ENCODE measurements at places on chromosomes 6 and 20.
A peak's percentile ranks its signal among the peaks of the same experiment; 100 is the strongest.

DNA sequence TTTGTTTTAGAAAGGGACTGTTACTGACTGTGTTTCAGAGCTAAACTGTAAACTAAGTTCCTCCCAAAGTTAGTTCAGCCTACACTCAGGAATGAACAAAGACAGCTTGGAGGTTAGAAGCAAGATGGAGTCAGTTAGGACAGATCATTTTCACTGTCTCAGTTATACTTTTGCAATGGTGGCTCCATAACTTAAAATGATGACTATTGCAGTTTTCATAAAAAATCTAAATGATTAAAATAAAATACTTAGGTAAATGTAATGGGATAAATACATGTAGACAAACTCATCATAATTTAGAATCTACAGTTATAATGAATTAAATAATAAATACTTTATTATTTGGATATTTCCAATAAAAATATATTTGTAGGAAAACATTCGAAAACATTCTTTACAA, 590.6 kb downstream of the EPHA7 start:
- no peaks in the 10 kb centered on the region for H3K27me3 ChIP-seq
- no peak for DNase-seq
- H3K4me1 ChIP-seq, result no peaks in the 10 kb centered on the region
- H3K27ac ChIP-seq, result no peak overlapping the region
- H3K4me3 ChIP-seq, result no peak overlapping the region

GRCh38 chr20:44886266-44886651, 754 bp downstream of the YWHAB start:
- no peak for DNase-seq
- no peaks in the 10 kb centered on the region for H3K27me3 ChIP-seq
- peak overlapping the region; percentile 97 for H3K4me3 ChIP-seq
- peaks cover 32% of the 10 kb centered on the region for H3K4me1 ChIP-seq

- H3K27me3 ChIP-seq, result no peaks in the 10 kb centered on the region
- peak overlapping the region; percentile 36 for H3K27ac ChIP-seq
- no peak for DNase-seq
- H3K4me1 ChIP-seq, result peaks cover 3% of the 10 kb centered on the region
- no peaks in the 10 kb centered on the region for H3K36me3 ChIP-seq
Measured at GRCh38 chr20:49669601-49670189, 44.0 kb downstream of the B4GALT5 start.

DNA sequence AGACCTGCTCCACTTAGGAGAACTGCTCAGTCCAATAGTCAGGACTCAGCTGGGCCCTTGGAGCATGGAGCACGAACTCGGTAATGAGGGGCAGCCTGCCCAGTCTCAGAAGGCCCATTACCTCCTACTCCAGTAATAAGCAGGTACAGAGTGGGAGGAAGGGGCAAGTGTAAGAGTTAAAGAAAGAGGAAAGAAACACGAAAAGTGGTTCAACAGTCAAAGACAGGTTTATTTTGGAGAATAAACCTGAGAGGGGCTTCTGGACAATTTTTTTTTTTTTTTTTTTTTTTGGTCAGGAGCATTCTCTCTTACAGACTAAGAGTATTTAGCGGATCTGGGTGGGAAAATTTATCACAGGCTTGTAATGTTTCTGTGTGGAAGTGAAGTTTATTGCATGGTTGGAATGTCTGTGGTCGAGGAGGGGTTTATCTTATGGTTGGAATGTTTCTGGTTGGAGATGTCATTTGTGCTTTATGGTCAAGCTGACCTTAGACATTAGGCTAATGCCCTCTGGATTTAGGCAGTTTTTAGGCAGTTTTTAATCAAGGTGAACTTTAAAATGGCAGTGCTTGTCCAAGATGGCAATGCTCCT, 340.1 kb downstream of the BCKDHB start:
- H3K4me1 ChIP-seq, result no peaks in the 10 kb centered on the region
- no peak overlapping the region for H3K4me3 ChIP-seq
- H3K27me3 ChIP-seq, result no peaks in the 10 kb centered on the region
- no peaks in the 10 kb centered on the region for H3K36me3 ChIP-seq
- DNase-seq, result no peak

GRCh38 chr6:108020472-108021116, 53.9 kb downstream of the OSTM1 start:
- H3K4me3 ChIP-seq, result no peak overlapping the region
- no peaks in the 10 kb centered on the region for H3K27me3 ChIP-seq
- no peaks in the 10 kb centered on the region for H3K36me3 ChIP-seq
- H3K4me1 ChIP-seq, result no peaks in the 10 kb centered on the region
- no peak for DNase-seq

GRCh38 chr6:63272397-63272796, 47.4 kb downstream of the LGSN start:
- no peaks in the 10 kb centered on the region for H3K36me3 ChIP-seq
- H3K4me1 ChIP-seq, result no peaks in the 10 kb centered on the region
- H3K27me3 ChIP-seq, result no peaks in the 10 kb centered on the region
- H3K27ac ChIP-seq, result no peak overlapping the region
- DNase-seq, result no peak

DNA sequence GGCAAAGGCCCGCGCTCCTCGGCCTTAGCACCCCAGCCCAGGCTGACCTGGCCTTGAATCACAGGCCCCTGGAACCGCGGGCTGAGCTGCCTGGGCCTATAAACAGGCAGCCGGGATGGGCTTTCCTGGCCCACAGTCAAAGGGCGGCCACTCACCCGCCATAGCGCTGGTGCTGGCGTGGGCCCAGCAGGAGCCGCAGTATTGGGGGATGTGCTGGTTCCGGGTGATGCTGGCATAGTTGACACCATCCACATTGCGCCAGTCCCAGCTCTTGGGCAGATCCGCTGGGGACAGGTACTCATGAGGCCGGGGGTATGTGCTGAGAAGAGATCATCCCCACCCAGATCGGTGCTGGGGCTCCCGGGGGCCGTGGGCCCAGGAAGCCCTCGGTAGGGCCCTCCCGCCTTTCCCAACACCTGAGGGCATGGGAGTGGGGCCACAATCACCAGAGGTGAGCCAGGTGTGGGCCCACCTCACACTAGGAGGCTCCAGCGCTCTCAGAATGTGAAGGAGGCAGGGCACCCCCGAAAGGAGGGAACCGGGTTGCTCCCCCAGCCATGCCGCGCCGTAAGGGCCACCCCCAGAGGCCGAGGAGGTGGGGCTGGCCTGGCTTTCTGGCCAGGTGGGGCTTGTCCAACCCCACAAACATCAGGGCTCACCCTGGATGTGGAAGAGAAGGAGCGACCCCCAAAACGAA, 739 bp downstream of the CTSZ start:
- H3K27ac ChIP-seq, result peak overlapping the region; percentile 57
- no peak for DNase-seq
- no peaks in the 10 kb centered on the region for H3K27me3 ChIP-seq
- H3K4me3 ChIP-seq, result peak overlapping the region; percentile 65
- peaks cover 31% of the 10 kb centered on the region for H3K4me1 ChIP-seq
- peaks cover 3% of the 10 kb centered on the region for H3K36me3 ChIP-seq

DNA sequence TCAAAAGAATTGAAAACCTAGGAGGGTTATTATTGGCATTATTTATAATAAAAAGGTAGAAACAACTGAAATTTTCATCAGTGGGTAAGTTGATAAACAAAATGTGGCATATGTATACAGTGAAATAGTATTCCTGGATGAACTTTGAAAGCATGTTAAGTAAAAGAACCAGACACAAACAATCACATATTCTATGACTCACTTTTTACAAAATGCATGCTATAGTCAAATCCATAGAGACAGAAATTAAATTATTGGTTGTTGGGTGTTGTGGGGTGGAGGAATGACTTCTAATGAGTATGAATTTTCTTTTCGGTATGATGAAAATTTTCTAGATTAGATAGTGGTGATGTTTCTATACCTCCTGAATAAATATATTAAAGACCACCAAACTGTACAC, 94.6 kb downstream of the LRRC1 start:
- H3K4me3 ChIP-seq, result no peak overlapping the region
- H3K36me3 ChIP-seq, result no peaks in the 10 kb centered on the region
- H3K27me3 ChIP-seq, result no peaks in the 10 kb centered on the region
- H3K27ac ChIP-seq, result no peak overlapping the region

- no peaks in the 10 kb centered on the region for H3K4me1 ChIP-seq
- no peak overlapping the region for H3K4me3 ChIP-seq
- H3K27ac ChIP-seq, result no peak overlapping the region
- H3K27me3 ChIP-seq, result no peaks in the 10 kb centered on the region
- no peaks in the 10 kb centered on the region for H3K36me3 ChIP-seq
- no peak for DNase-seq
Measured at GRCh38 chr6:82570083-82570482, 206.5 kb downstream of the TPBG start.

DNA sequence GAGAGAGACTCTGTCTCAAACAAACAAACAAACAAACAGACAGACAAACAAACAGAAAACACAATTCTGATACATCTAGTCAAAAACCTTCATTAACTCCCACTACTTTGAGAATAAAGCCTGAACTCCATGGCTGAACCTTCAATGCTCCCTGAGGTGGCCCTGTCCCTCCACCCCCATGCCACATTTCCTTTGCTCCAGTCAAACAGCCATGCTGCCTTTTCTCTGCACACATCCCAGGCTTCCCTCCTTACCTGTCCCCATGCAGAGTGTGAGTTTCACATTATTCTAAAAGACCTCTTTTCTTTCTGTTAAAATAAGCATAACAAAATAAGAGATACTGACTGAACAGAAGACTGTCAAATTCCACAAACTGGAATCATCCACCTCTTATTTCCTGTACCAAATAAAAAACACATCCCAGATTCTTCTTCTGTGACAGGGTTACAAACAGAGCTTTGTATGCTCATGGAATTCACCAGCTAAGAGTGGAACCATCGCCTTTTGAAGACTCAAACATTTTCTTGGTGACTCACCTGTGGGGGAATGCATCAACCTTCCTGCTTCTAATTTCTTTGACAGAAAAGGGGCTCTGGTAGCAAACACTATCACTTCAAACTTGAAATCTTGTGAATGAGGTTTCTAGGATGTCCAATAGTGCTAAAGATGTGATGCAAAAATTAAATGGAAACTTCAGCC, 71.0 kb upstream of the SLC22A16 start:
- H3K27me3 ChIP-seq, result no peaks in the 10 kb centered on the region
- DNase-seq, result no peak
- peaks cover 4% of the 10 kb centered on the region for H3K4me1 ChIP-seq
- no peak overlapping the region for H3K4me3 ChIP-seq
- H3K36me3 ChIP-seq, result no peaks in the 10 kb centered on the region
- no peak overlapping the region for H3K27ac ChIP-seq

- no peak overlapping the region for H3K4me3 ChIP-seq
- H3K27ac ChIP-seq, result no peak overlapping the region
- H3K36me3 ChIP-seq, result no peaks in the 10 kb centered on the region
- DNase-seq, result no peak
Measured at GRCh38 chr6:157675831-157676230, 147.2 kb upstream of the SNX9 start.

DNA sequence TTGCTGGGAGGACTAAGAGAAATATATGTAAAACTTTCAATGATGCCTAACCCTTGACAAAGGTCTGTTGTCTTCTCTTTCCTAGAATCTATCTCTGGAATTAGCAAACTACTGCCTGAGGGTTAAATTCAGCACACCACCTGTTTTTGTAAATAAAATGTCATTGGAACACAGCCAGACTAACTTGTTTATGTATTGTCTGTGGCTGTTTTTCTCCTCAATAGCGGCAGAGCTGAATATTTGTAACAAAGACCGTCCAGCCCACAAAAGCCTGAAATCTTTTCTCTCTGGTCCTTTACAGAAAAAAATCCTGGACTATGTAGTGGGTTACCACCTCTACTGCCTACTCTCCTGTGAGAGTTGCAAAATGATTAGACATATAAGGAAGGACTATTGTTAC, 33.3 kb upstream of the SYNDIG1 start:
- no peaks in the 10 kb centered on the region for H3K36me3 ChIP-seq
- H3K4me3 ChIP-seq, result no peak overlapping the region
- no peaks in the 10 kb centered on the region for H3K27me3 ChIP-seq
- H3K27ac ChIP-seq, result no peak overlapping the region
- H3K4me1 ChIP-seq, result no peaks in the 10 kb centered on the region
- no peak for DNase-seq

- no peaks in the 10 kb centered on the region for H3K4me1 ChIP-seq
- H3K4me3 ChIP-seq, result no peak overlapping the region
- no peak for DNase-seq
- H3K36me3 ChIP-seq, result no peaks in the 10 kb centered on the region
Measured at GRCh38 chr6:70079241-70079640, 212.9 kb downstream of the COL19A1 start.

- no peak overlapping the region for H3K27ac ChIP-seq
- H3K36me3 ChIP-seq, result no peaks in the 10 kb centered on the region
- DNase-seq, result no peak
- no peak overlapping the region for H3K4me3 ChIP-seq
- H3K4me1 ChIP-seq, result peaks cover 4% of the 10 kb centered on the region
Measured at GRCh38 chr6:20565342-20565741, 31.1 kb downstream of the CDKAL1 start.

GRCh38 chr6:100269189-100269588, 195.5 kb downstream of the SIM1 start:
- no peaks in the 10 kb centered on the region for H3K4me1 ChIP-seq
- no peak for DNase-seq
- H3K4me3 ChIP-seq, result no peak overlapping the region
- no peaks in the 10 kb centered on the region for H3K36me3 ChIP-seq

GRCh38 chr20:38152621-38153221, 12.3 kb downstream of the TGM2 start:
- no peak overlapping the region for H3K4me3 ChIP-seq
- no peaks in the 10 kb centered on the region for H3K27me3 ChIP-seq
- H3K36me3 ChIP-seq, result no peaks in the 10 kb centered on the region
- DNase-seq, result no peak

- H3K27me3 ChIP-seq, result no peaks in the 10 kb centered on the region
- H3K36me3 ChIP-seq, result no peaks in the 10 kb centered on the region
- peaks cover 11% of the 10 kb centered on the region for H3K4me1 ChIP-seq
- peak overlapping the region; percentile 43 for H3K4me3 ChIP-seq
- H3K27ac ChIP-seq, result peak overlapping the region; percentile 66
- peak; percentile 50 for DNase-seq
Measured at GRCh38 chr6:155418017-155418761, 37.5 kb downstream of the NOX3 start.

- no peak overlapping the region for H3K4me3 ChIP-seq
- DNase-seq, result no peak
- no peaks in the 10 kb centered on the region for H3K4me1 ChIP-seq
Measured at GRCh38 chr6:56766806-56767178, 124.1 kb upstream of the DST start.

DNA sequence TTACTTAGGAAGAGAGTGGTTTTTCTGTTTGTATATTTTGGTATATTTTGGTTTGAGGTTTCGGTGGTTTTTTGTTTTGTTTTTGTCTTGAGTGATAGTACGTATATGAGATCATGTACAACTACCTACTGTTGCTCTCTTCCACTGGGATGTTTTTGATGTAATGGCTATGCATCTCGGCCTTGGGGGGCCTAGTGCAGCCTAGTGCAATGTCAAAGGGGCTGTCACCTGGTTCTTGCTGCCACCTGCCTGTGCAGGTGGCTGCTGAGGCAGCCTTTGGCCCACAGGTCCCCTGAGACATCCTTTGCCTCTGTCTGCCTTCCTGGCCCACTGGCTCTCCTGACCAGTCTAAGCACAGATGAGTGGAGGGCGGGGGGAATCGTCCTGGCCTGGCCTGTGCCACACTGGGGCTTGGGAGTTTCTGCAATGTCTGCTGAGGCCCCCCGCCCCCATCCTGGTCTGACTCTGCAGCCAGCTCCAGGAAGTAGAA, 546.6 kb downstream of the CD83 start:
- no peaks in the 10 kb centered on the region for H3K36me3 ChIP-seq
- H3K4me1 ChIP-seq, result peaks cover 26% of the 10 kb centered on the region
- H3K4me3 ChIP-seq, result no peak overlapping the region
- H3K27me3 ChIP-seq, result no peaks in the 10 kb centered on the region
- DNase-seq, result no peak

- H3K27me3 ChIP-seq, result no peaks in the 10 kb centered on the region
- no peaks in the 10 kb centered on the region for H3K4me1 ChIP-seq
Measured at GRCh38 chr6:42873313-42873712, 6.1 kb upstream of the RPL7L1 start.

- no peaks in the 10 kb centered on the region for H3K27me3 ChIP-seq
- DNase-seq, result no peak
- no peaks in the 10 kb centered on the region for H3K36me3 ChIP-seq
- no peaks in the 10 kb centered on the region for H3K4me1 ChIP-seq
- no peak within 1 kb of the TSS for H3K4me3 ChIP-seq
Measured at GRCh38 chr20:1993986-1994385, at the start of gene PDYN. PDYN (minus strand) TSS chr20:1994058; CDS start chr20:1983084, 10,974 bp downstream.
